Common myeloid progenitor, CD34-positive (primary cell): ENCODE measurements at places on chromosomes 6 and 20.
A peak's percentile ranks its signal among the peaks of the same experiment; 100 is the strongest.

DNA sequence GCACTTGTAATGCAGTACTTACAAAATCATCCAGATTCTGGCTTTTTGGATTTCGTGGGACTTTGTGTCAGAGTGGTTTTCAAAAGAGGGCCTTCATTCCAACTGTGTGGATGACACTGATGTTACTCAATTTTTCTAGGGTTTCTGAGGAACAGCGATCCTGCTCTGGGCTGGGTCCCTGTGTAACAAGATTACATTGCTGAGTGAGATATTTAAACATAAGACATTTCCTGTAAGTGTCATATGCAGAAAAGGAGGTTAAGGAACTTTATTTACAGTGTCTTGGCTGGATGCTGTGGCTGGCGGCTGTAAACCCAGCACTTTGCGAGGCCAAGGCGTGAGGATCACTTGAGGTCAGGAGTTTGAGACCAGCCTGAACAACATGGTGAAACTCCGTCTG is 6.7 kb downstream of the ZFAND3 start:
- H3K27ac ChIP-seq: no peak overlapping the region
- H3K4me1 ChIP-seq: peaks cover 17% of the 10 kb centered on the region

GRCh38 chr6:48186746-48187145 is 75.7 kb upstream of the PTCHD4 start:
- no peak for DNase-seq
- no peak overlapping the region for H3K4me3 ChIP-seq

DNA sequence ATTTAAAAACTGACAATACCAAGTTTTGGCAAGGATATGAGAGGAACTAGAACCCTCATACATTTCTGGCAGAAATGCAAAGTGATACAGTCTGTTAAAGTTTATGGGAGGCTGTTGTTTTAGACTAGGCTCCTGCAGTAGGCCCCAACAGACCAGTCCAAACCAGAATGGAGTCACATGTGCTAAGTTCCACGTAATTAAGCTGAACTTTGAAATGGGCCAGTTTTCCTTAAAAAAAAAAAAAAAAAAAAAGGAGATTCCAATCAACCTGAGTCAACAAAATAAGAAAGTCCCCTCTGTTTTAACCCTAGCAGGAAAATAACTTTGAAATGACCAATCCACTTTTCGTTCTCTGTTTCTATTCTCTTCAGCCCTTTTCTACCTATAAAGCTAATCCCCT is 26.5 kb downstream of the IL17F start:
- no peak overlapping the region for H3K4me3 ChIP-seq
- no peak overlapping the region for H3K27ac ChIP-seq
- no peak for DNase-seq
- H3K27me3 ChIP-seq: no peaks in the 10 kb centered on the region
- peaks cover 9% of the 10 kb centered on the region for H3K4me1 ChIP-seq

GRCh38 chr6:5109436-5109835 is 24.3 kb downstream of the PPP1R3G start:
- no peak for DNase-seq
- H3K4me1 ChIP-seq: no peaks in the 10 kb centered on the region
- H3K27ac ChIP-seq: no peak overlapping the region
- H3K36me3 ChIP-seq: peaks cover 6% of the 10 kb centered on the region
- no peaks in the 10 kb centered on the region for H3K27me3 ChIP-seq

DNA sequence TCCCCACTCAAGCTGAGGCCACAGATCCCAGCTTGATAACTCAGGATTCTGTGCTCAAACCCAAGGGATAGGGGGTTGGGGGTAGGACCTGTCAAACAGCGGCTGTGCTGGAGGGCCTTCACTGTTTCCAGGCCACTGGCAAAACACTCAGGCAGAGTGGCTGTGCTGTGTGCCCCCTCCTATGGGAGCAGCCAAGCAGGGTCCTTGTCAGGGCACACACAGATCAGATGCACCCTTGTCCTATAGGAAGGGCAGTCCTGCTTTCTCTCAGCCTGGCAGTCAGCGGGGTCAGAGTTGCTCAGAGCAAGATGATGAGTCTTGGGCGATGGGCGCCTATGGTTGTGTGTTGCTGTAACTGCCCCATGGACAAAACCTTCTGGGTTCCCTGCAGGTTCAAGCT is 554.8 kb downstream of the TBC1D32 start:
- no peaks in the 10 kb centered on the region for H3K4me1 ChIP-seq
- H3K27me3 ChIP-seq: no peaks in the 10 kb centered on the region
- no peaks in the 10 kb centered on the region for H3K36me3 ChIP-seq
- no peak for DNase-seq

GRCh38 chr6:29602564-29603361 is 17.8 kb downstream of the OR2H2 start:
- no peaks in the 10 kb centered on the region for H3K36me3 ChIP-seq
- no peak overlapping the region for H3K27ac ChIP-seq

- H3K36me3 ChIP-seq: no peaks in the 10 kb centered on the region
- DNase-seq: no peak
- no peaks in the 10 kb centered on the region for H3K4me1 ChIP-seq
- no peak overlapping the region for H3K4me3 ChIP-seq
- H3K27ac ChIP-seq: no peak overlapping the region
These were observed 63.3 kb upstream of the ZNF133 start for GRCh38 chr20:18224968-18225568.

- DNase-seq: no peak
- H3K27ac ChIP-seq: no peak overlapping the region
- no peaks in the 10 kb centered on the region for H3K4me1 ChIP-seq
- no peaks in the 10 kb centered on the region for H3K27me3 ChIP-seq
- H3K36me3 ChIP-seq: no peaks in the 10 kb centered on the region
- no peak overlapping the region for H3K4me3 ChIP-seq
These were observed 46.0 kb upstream of the IL17A start for GRCh38 chr6:52139985-52140680.

DNA sequence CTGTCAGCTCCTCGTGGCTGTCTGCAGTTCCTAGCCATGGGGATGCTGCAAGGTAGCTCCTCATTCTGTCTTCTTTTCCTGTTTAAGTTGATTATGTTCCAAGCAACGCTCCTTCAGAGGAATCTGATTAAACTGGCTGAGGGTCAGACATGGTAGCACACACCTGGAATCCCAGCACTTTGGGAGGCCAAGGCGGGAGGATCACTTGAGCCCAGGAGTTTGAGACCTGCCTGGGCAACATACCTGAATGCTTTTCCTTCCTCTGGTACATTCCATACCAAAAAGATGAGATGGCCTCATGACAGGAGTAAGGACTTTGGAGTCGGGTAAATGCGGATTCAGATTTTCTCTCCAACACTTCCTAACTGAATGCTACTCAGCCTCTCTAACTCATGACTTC is 246.8 kb upstream of the JARID2 start:
- no peak for DNase-seq
- no peaks in the 10 kb centered on the region for H3K36me3 ChIP-seq
- H3K27me3 ChIP-seq: no peaks in the 10 kb centered on the region
- no peak overlapping the region for H3K27ac ChIP-seq
- no peaks in the 10 kb centered on the region for H3K4me1 ChIP-seq

- H3K36me3 ChIP-seq: no peaks in the 10 kb centered on the region
- H3K4me1 ChIP-seq: no peaks in the 10 kb centered on the region
- H3K4me3 ChIP-seq: no peak overlapping the region
- no peak for DNase-seq
- no peak overlapping the region for H3K27ac ChIP-seq
These were observed 71.1 kb upstream of the PMEPA1 start for GRCh38 chr20:57780906-57781305.

- no peak within 1 kb of the TSS for H3K4me3 ChIP-seq
- no peaks in the 10 kb centered on the region for H3K36me3 ChIP-seq
- no peak within 1 kb of the TSS for H3K27ac ChIP-seq
- no peaks in the 10 kb centered on the region for H3K4me1 ChIP-seq
- H3K27me3 ChIP-seq: peaks cover 42% of the 10 kb centered on the region
These were observed at the start of gene BMP7 for GRCh38 chr20:57266291-57267157. Gene BMP7, minus strand, starts transcription at chr20:57266641. Its CDS starts 519 bp downstream, at chr20:57266122.

- H3K27me3 ChIP-seq: no peaks in the 10 kb centered on the region
- no peak overlapping the region for H3K4me3 ChIP-seq
- DNase-seq: peak; percentile 48
- no peaks in the 10 kb centered on the region for H3K36me3 ChIP-seq
- H3K27ac ChIP-seq: no peak overlapping the region
These were observed 28.1 kb downstream of the RIPOR3 start for GRCh38 chr20:50663095-50663821.

DNA sequence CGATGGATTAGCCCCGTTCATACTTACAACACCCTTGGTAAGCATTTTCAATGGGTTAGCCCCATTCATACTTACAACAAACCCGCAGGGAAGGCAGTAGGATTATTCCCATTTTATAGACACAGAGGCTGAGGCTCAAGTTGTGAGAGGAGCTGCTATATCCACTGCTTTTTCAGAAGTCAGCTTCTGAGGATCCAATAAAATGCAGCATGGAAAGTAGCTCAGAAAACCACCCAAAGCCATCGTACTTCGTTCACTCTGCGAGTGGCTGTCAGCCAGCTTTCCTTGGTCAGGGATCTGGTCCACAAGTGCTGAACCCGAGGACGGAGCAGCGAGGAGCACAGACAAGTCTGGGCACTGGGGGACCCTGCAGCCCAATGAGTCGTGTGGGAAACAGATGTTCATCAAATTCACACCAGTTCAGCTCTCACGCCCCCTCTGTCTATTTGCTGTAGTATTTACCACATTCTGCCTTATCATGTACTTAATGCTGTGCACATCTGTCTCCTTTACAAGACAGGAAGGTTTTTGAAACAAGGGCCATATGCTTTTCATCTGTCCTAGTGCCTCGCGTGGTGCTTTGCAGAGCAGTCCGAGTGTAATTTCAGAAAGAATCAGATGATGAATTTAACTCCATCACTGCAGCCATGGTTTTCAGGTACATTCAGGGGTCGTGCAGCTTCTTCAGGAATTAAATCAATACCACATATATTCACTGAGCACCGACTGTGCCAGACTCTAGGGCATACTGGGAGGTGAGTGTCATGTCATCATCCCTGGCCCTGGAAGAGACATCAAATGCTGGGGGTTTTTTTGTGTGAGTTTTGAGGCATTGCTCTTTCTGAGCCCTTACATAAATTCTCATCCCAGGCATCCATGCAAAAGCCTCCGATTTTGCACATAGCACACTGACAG is 256.9 kb downstream of the CDH26 start:
- H3K4me3 ChIP-seq: no peak overlapping the region
- peaks cover 4% of the 10 kb centered on the region for H3K4me1 ChIP-seq
- DNase-seq: peak; percentile 79
- H3K27ac ChIP-seq: no peak overlapping the region
- no peaks in the 10 kb centered on the region for H3K27me3 ChIP-seq
- no peaks in the 10 kb centered on the region for H3K36me3 ChIP-seq

DNA sequence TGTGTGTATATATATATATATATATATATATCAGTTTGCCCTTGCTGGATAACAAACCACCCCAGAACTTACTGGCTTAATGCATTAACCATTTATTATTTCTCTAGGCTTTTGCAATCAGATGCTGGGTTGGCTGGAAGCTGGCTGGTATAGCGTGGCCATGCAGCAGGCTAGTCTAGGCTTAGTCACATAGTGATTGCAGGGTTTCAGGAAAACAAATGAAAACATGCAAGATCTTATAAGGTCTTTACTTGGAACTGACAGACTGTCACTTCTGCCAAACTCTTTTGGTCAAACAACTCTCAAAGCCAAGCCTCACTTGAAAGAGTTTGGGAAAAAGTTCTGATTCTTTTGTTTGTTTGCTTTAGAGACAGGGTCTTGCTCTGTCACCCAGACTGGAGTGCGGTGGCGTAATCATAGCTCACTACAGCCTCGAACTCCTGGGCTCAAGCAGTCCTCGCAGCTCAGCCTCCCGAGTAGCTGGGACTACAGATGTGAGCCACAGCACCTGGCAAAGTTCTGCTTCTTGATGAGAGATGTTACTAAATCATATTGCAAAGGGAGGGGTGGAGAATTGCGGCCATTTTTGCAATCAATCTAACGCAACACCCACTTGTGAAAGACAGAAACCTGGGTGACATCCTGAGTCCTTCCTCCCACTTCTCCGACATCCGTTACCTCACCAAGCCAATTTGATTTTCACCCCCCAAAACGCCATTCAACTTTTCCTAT is 74.6 kb upstream of the RNF24 start:
- no peak overlapping the region for H3K27ac ChIP-seq
- no peaks in the 10 kb centered on the region for H3K36me3 ChIP-seq
- peaks cover 12% of the 10 kb centered on the region for H3K4me1 ChIP-seq
- no peak overlapping the region for H3K4me3 ChIP-seq

DNA sequence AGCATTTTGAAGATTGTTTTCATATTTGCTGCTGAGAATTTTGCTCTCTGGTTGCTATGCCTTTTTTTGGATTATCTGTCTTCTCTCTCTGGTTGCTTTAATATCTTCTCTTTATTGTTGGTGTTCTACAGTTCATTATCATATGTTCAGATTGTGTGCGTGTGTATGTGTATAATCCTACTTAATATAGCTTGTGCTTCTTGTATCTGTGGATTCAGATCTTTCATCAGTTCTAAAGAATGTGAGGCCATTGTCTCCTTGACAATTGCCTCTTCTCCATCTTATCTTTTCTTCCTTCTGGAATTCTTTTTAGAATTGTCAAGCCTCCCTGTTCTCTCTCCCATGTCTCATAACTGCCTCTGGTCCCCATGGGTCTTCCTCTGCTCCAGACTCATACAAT is 195.4 kb downstream of the CDC5L start:
- no peak overlapping the region for H3K4me3 ChIP-seq
- no peak overlapping the region for H3K27ac ChIP-seq
- no peaks in the 10 kb centered on the region for H3K27me3 ChIP-seq
- DNase-seq: no peak
- no peaks in the 10 kb centered on the region for H3K4me1 ChIP-seq

DNA sequence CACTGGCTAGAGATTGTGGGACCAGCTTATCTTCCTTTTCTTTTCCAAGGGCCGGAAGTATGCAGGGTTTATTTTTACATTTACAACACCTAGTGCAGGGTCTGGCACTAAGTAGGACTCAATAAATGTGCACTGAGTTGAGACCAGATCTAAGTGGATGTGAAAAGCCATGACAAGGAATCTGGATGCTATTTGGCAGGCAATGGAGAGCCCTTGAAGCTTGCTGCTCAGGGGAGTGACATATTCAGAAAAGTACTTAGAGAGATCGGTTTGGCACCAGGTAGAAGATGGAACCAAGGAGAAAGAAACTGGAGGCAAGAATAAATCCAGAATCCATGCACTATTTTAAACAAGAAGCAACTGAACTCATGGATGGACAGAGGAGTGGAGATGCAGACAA is 815.8 kb downstream of the MAFB start:
- H3K4me3 ChIP-seq: no peak overlapping the region
- DNase-seq: no peak
- no peaks in the 10 kb centered on the region for H3K4me1 ChIP-seq
- H3K36me3 ChIP-seq: no peaks in the 10 kb centered on the region

DNA sequence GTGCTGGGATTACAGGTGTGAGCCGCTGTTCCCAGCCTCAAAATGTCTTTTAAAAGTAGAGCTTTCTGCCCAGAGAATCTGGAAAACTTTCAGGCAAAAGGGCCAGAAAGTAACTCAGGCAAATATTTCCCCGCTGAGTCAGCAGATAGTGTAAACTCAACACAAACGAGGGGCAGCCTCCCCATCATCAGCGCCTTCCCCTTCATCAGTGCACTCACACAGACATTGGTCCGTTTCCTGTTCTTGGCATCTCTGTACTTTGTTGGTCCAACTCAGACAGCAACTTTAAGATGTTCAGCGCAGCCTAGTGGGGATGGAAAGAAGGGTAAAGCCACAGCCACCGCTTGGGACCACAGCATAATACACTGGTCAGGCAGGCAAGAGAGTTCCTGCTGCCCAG is 69.5 kb downstream of the CSE1L start:
- no peak overlapping the region for H3K4me3 ChIP-seq
- H3K4me1 ChIP-seq: no peaks in the 10 kb centered on the region
- DNase-seq: no peak
- peaks cover 78% of the 10 kb centered on the region for H3K36me3 ChIP-seq
- H3K27ac ChIP-seq: no peak overlapping the region
- no peaks in the 10 kb centered on the region for H3K27me3 ChIP-seq

GRCh38 chr20:59316911-59317731 is 16.7 kb downstream of the EDN3 start:
- H3K4me1 ChIP-seq: no peaks in the 10 kb centered on the region
- DNase-seq: no peak
- H3K27me3 ChIP-seq: no peaks in the 10 kb centered on the region
- no peak overlapping the region for H3K27ac ChIP-seq
